ENCODE measurements at places on chromosomes 5 and 9.

GRCh38 chr9:110571801-110572483 lies 7.6 kb downstream of the SVEP1 start:
- DNase-seq: no peak

GRCh38 chr9:34522091-34522887 lies 501 bp downstream of the ENHO start:
- DNase-seq: no peak

DNA sequence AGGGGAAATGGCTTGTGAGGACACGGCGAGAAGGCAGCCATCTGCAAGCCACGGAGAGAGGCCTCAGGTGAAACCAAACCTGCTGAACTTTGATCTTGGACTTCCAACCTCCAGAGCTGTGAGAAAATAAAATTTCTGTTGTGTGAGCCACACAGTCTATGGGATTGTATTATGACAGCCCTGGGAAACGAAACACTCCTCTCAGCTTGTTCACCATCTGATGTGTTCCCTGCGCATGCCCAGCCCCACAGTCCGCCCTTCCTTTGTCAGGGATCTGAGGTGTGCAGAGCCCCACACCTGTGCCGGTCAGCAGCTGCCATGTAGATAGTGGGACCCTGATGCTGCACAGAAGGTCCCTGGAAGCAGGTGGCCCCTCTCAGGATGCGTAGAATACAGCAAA lies 34.1 kb downstream of the PLPP7 start:
- no peak for DNase-seq

GRCh38 chr5:61010467-61011454 lies 65.8 kb downstream of the NDUFAF2 start:
- no peak for DNase-seq

GRCh38 chr5:151080613-151081430 lies at the start of gene TNIP1:
Gene TNIP1, minus strand, starts transcription at chr5:151081034. Its CDS starts 15,939 bp downstream, at chr5:151065095.
- DNase-seq: peak; percentile 81

DNA sequence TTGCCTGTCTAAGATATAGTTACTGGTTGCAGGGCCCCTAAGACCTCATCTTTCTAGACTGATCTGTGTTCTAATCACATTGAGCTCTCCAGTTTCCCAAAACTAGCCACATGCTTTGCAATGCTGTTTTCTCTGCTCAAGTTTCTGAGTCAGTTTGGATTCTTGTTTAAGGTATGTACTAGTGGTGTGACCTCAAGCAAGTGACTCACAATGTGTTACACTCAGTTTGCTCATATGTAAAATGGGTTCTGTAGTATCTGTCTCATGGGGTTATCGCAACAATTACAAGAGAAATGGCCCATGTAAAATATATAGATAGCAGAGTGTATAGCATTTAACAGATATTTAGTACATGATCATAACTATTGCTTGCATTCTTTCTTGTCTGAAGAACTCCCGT lies 153.1 kb upstream of the ELL2 start:
- DNase-seq: no peak

- no peak for DNase-seq
These were observed 89.1 kb upstream of the GLIS3 start for GRCh38 chr9:4389003-4389402.

DNA sequence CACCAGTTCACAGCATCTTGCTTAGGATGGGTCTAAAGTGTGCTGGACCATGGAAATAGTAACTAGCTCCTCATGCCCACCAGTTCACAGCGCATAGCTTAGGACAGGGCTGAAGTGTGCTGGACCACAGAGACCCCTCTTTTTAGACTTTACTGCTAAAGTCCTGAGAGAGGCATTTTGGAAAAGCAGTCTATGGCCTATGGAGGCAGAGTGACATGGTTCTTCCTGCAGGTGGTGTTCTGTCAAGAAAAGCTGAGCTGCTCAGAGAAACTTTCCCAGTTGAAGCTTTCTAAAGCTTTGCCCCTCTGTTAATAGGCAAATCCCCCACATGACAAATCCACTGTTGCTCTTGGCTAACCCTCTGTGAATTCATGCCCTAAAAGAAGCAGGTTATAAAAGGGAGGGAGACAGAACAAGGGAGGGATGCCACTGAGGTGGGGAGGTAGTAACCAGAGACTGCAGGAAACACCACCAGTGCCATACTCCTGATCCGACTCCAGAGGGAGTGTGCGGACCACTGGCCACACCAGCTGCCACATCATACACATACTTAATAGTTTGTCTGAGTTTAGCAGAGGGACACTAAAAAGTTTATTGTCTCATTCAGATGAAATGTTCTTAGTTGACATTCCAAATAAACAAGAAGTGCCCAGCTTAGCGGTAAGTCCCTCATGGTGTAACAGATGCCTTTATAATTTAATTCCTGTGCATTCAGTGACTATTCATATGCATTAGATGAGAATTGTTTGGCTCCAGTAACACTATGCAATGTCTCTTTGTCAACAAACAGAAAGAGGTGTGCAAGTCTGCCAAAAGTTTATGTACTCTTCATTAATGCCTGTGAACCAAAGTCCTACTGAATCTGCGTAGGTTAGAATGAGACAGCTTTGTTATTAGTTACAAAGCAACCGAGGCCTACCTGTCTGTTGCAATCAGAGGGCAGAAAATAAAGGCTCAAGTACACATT lies 236.2 kb upstream of the NFIL3 start:
- DNase-seq: no peak

DNA sequence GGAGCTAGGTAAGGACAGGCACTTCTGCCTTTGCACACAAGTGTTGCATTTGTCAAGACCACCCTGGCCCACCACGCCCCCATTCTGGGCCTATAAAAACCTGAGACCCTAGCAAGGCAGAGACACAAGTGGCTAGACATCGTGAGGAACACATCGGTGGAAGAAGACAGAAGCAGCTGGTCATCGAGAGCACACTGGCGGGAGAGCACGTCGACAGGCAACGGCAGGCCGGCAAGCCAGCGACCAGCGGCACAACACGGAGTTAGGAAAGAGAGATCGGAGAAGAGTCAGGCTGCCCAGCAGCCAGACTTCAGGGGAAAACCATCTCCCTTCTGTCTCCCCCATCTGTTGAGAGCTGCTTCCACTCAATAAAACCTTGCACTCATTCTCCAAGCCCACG lies 76.1 kb downstream of the HRH2 start:
- DNase-seq: no peak

GRCh38 chr5:139915266-139915665 lies 119.7 kb downstream of the PSD2 start:
- DNase-seq: no peak

GRCh38 chr5:109676920-109677319 lies 12.8 kb upstream of the MAN2A1 start:
- DNase-seq: no peak

- no peak for DNase-seq
These were observed 484.0 kb downstream of the ZNF608 start for GRCh38 chr5:124262470-124262869.

- no peak for DNase-seq
These were observed 56.1 kb downstream of the FGF18 start for GRCh38 chr5:171475596-171475995.

DNA sequence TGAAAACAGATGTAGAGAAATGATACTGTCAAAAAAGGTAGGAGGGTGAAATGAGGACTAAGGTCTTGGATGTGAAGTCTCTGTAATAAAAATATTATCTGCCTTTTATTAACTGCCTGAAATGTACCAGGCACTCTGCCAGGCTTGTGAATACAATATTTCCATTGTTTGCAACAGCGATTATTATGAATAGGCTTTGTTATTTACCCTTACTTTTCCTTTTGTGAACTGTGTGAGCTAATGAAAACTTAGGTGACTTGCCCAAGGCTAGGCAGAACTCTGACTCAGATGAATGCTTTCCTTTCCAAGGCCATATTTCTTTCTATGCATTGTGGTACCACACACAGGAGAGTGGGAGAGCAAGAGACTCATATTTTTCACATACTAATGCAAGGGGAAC lies 204.1 kb downstream of the CDH12 start:
- DNase-seq: no peak

- no peak for DNase-seq
These were observed 12.3 kb upstream of the SPATA31D4 start for GRCh38 chr9:81915801-81916505.

GRCh38 chr9:135468854-135469521 lies 10.6 kb upstream of the PPP1R26 start:
- no peak for DNase-seq

- DNase-seq: no peak
These were observed 19.1 kb upstream of the SH3RF2 start for GRCh38 chr5:145917288-145917687.

DNA sequence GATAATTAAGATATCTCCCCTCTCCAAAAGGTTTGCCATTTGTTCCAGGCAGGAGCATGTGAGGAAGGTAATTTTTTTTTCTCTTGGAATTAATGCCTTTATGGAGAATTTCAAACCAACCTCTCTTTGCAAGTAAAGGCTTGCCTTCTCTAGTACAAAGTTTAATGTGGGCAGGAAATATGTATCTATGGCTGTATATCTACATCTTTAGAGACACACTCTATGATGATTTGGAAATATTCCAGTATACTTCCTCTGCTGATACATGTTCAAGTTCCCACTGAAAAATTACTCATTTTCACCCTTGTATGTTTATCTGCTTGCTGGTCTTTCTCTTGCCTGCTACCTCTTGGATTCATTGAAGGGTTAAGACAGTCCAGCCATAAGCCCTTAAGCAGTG lies 83.5 kb upstream of the SEMA6A start:
- no peak for DNase-seq

GRCh38 chr5:73633060-73633459 lies 7.1 kb downstream of the ARHGEF28 start:
- no peak for DNase-seq

DNA sequence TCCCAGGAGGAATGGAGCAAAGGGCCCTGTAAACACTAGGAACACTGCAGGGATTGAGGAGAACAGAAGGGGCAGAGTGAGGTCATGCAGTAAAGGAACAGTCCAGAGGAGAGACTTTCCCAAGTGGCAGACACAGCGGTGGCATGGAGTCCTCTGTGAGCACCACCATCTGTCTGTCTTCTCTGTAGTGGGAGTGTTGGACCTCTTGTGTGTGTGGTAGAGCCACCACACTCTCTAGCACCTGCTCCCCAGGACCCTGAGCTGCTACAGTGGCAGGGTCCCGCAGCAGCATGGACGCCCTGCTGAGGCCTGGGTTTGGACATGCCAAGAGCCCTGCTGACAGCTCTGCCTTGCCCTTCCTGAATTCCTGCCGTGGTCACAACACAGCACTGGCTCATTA lies 75.7 kb upstream of the LARP1 start:
- no peak for DNase-seq

DNA sequence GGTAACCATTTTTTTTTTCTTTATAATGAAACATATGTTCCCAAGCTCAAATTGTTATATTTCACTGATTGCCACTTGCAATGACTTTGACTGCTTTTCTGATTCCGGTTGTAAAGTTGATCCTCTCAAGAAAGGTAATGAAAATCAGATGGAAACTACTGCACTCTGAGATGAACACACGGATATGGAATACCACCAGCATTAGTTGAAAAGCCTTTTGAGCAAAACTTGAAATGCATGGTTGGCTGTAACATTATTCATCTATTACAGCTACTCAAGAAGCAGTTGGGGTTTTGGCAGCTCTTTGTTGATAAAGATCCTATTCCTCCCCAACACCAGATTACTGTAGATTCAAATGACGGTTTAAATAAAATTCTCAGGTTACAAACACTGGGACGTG lies 591.6 kb upstream of the DMAC1 start:
- DNase-seq: no peak

DNA sequence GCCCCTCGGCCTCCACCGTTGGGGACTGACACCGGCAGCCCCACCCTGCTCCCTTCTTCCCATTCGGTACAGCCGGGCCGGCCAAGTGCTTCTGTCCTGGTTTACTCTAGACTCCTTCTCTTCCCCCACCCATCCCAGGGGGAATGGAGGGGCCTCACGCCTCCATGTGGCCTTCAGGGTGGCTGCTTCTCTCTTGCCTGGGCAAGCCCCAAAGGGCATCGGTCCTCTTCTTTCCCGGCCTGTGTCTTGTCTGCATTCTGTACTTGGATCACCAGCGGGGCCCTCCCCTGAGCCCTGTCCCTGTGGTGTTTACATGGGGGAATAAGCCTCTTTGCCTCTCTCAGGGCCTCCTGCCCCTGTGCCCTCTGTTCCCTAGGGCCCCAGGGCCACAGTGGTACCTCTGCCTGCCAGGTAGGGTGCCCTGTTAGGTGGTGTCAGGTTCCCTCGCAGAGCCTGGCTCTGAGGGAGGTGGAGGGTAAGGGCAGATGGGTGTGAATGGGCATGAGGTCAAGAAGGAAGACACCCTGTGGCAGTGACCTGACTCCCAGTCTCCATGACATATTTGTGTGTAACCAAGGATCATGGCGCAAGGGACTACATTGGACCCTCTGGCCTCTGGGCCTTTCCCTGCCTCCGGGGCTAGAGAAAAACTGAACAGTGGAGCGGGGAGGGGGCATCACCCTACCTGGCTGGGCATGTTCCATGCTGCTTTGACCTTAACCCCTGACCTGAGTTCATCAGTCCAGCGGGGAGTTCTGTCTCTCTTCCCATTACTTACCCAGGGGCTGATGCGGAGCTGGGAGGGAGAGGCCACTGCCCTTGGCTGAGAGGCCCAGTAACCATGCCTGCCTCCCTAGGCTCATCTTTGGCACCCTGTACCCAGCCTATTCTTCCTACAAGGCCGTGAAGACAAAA lies 1.6 kb downstream of the REEP2 start:
- no peak for DNase-seq

DNA sequence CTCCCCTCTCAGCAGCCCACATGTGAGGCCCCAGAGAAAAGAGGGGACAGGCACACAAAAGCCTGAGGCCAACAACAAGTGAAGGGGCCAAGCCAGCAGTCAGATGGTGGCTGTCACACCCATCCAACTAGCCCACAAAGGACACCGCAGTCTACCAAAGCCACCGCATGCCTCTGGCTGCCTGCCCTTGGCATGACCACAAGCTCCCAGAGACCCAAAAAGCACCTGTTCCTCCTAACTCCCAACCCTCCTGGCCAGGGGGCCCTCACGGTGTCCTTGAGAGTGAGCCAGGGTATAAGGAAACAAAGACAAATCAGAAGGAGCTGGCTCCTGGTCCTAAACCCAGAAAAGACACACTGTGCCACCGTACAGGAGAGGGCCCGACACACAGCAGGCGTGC lies 77.8 kb upstream of the LRRTM2 start:
- no peak for DNase-seq

DNA sequence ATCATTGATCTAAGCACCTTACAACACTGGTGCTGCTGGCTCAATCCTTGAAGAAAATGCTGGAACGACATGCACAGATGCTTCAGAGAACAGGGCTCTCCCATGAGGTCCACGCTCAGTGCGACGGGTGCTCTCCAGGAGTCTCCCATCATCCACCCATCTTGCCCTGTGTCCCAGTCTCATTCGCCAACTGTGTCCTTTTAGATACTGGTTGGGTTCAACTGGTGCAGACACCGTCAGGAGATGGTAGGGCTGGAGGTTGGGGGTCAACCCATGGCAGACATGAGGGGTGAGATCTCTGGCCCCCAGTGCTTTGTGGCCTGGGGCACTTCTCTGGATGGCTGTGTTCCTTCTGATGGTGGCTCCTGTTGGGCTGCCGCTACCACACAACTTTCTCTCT lies 1.6 kb upstream of the OBP2B start:
- DNase-seq: no peak

- no peak for DNase-seq
These were observed 1063.5 kb upstream of the DMAC1 start for GRCh38 chr9:8863069-8863468.

All from GM19239 (cell line).